ENCODE measurements at places on chromosomes 11 and 22. TPM values are rescaled to one million over a fixed set of nuclear protein-coding genes. Genes with fewer than 3 reads are reported as not detected.

GRCh38 chr22:35559354-35560005 lies 18.8 kb downstream of the RASD2 start:
- peaks cover 10% of the 10 kb centered on the region for H3K4me1 ChIP-seq
- H3K36me3 ChIP-seq, result no peaks in the 10 kb centered on the region
- H3K27ac ChIP-seq, result no peak overlapping the region
- no peak for DNase-seq
- H3K4me3 ChIP-seq, result no peak overlapping the region

DNA sequence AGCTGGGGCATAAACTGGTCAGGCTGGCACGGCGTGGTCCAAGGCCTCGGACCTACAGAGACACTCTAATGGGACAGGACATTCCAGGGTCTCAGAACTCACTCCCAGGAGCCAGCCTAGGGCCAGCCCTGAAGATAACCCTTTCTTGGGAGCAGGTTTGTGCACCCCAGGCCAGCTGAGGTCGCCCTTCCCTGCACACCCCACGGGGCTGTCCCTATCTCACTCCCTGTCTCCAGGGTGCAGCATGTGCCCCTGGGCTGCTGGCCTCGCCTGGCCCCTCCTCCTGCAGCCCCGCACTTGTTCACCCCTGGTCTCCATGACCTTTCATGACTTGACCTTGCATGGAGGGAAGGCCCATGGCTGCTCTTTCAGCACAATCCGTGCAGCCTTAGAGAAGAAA lies 1321.8 kb downstream of the BRD1 start:
- no peak overlapping the region for H3K27ac ChIP-seq
- peaks cover 19% of the 10 kb centered on the region for H3K27me3 ChIP-seq
- no peak for DNase-seq
- no peak overlapping the region for H3K4me3 ChIP-seq
- H3K36me3 ChIP-seq, result no peaks in the 10 kb centered on the region

DNA sequence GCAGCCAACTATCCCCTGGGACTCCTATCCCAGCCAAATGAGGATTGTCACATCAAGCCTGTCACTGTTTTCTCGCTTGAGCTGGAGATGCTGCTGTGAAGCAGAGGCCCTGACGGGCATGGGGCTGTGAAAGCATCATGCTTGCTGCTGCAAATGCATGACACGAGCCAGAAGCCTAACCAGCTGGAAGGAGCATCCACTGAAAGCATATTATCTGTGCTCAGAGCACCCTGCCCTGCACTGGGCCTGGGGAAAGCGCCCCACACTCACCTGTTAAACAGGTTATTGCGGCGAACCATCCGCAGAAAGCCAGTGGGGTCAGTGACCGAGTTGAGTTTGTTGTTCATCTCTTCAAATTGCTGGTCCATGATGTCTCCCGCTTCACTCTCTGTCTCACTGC lies 110.9 kb upstream of the PITPNB start:
- DNase-seq, result no peak
- no peak overlapping the region for H3K4me3 ChIP-seq
- H3K4me1 ChIP-seq, result peaks cover 77% of the 10 kb centered on the region
- no peaks in the 10 kb centered on the region for H3K27me3 ChIP-seq

DNA sequence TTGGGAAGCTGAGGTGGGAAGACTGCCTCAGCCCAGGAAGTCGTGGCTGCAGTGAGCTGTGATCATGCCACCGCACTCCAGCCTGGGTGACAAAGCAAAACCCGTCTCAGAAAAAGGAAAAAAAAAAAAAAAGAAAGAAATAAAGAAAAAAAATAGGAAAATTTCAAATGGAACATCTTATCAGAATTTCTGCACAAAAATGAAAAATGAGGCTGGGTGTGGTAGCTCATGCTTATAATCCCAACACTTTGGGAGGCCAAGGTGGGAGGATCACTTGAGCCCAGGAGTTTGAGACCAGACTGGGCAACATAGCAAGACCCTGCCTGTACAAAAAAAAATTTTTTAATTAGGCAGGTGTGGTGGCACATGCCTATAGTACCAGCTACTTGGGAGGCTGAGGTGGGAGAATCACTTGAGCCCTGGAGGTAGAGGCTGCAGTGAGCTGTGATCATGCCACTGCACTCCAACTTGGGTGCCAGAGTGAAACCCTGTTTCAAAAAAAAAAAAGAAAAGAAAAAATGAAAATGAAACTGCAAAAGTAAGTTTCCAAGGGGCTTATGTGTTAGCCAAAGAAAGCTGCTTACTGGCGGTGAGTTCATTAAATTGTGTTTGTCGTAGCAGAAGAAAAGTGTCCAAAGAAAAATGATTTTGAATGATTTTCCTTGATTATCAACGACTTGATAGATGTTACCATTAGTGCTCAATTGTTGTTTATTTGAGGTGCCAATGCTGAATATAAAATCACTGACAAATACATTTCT lies 7.5 kb upstream of the CRKL start:
- no peaks in the 10 kb centered on the region for H3K36me3 ChIP-seq
- no peaks in the 10 kb centered on the region for H3K4me1 ChIP-seq
- no peaks in the 10 kb centered on the region for H3K27me3 ChIP-seq
- H3K27ac ChIP-seq, result no peak overlapping the region
- no peak for DNase-seq

DNA sequence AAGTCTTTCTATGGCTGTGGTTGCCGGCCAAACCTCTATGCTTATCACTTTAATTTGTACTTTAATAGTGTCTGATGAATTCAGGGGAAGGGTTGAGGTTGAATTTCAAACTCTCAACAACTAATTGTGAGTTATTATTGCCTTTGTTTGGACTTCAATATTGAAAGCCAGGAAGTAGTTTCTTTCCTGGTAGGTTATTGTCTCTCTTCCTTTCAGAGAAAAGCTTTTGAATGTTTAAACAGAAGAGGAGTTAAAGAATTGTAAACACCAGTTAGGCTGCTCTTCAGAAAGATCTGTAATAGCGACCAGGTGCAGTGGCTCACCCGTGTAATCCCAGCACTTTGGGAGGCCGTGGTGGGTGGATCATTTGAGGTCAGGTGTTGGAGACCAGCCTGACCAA lies 22.2 kb downstream of the NNMT start:
- H3K27me3 ChIP-seq, result no peaks in the 10 kb centered on the region
- peak overlapping the region; percentile 25 for H3K4me3 ChIP-seq
- H3K27ac ChIP-seq, result peak overlapping the region; percentile 29
- DNase-seq, result no peak

- no peak overlapping the region for H3K4me3 ChIP-seq
Measured at GRCh38 chr11:126034039-126034932, 28.4 kb downstream of the CDON start.

GRCh38 chr11:70716986-70717775 lies 318.9 kb downstream of the CTTN start:
- H3K27me3 ChIP-seq, result peaks cover 20% of the 10 kb centered on the region
- H3K4me1 ChIP-seq, result no peaks in the 10 kb centered on the region
- H3K36me3 ChIP-seq, result no peaks in the 10 kb centered on the region
- no peak for DNase-seq
- no peak overlapping the region for H3K4me3 ChIP-seq

- H3K4me1 ChIP-seq, result no peaks in the 10 kb centered on the region
- no peak overlapping the region for H3K4me3 ChIP-seq
- H3K36me3 ChIP-seq, result no peaks in the 10 kb centered on the region
- no peak for DNase-seq
- H3K27me3 ChIP-seq, result no peaks in the 10 kb centered on the region
- H3K27ac ChIP-seq, result no peak overlapping the region
Measured at GRCh38 chr11:62493801-62494200, 52.8 kb downstream of the AHNAK start.

DNA sequence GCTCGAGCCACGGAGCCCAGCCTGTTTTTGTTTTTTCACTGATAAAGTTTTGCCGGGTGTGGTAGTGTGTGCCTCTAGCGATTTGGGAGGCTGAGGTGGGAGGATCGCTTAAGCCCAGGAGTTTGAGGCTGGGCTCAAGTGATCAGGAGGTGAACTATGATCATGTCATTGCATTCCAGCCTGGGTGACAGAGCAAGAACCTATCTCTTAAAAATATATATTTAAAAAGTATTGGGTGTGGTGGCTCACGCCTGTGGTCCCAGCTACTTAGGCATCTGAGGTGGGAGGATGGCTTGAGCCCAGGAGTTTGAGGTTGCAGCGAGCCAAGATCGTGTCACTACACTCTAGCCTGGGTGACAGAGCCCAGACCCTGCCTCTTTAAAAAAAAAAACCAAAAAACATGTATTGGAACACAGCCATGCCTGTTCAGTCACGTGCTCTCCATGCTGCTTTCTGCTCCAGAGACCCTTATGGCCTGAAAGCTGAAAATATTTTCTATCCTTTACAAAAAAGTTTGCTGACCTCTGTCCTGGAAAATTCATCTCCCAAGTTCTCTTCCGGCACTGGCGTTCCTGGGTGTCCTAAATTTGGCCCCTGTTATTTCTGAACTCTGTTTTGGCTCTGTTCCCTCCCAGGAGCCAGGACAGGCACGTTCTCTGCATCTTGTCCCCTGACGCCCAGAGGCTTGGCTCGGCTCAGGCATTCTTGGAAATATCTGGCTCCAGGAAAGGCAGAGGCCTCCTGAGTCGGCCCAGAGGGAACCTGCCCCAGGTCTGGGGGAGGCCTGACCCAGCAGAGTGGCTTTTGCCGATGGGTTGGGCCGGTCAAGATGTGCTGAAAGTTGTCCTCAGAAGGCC lies 61.3 kb upstream of the PPP6R3 start:
- H3K27ac ChIP-seq, result peak overlapping the region; percentile 90
- no peak overlapping the region for H3K4me3 ChIP-seq
- peak; percentile 81 for DNase-seq
- peaks cover 54% of the 10 kb centered on the region for H3K4me1 ChIP-seq
- no peaks in the 10 kb centered on the region for H3K36me3 ChIP-seq

- H3K27me3 ChIP-seq, result peaks cover 31% of the 10 kb centered on the region
- no peaks in the 10 kb centered on the region for H3K36me3 ChIP-seq
- no peak overlapping the region for H3K27ac ChIP-seq
- DNase-seq, result no peak
Measured at GRCh38 chr11:120827198-120827597, 196.7 kb upstream of the TBCEL start.

GRCh38 chr22:27075891-27076290 lies 418.5 kb downstream of the MIAT start:
- H3K4me1 ChIP-seq, result no peaks in the 10 kb centered on the region
- no peaks in the 10 kb centered on the region for H3K36me3 ChIP-seq
- H3K27me3 ChIP-seq, result peaks cover 19% of the 10 kb centered on the region
- no peak for DNase-seq

DNA sequence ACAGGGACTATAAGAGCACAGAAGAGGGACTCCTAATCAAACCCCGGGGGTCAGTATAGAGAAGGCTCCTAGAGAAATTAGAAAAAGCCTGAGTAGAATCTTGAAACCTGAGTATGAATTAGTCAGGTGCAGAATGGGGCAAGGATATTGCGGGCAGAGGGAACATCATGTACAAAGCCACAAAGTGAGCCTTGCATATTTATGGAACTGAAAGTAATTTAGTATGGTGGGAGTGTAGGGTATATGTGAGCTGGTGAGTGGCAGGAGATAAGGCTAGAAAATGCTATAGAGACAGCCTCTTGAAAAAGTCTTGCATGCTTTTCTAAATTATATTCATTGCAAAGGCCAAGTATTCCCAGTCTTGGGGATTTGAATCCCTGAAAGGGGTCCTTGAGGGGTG lies 93.7 kb downstream of the STIM1 start:
- DNase-seq, result no peak
- peaks cover 21% of the 10 kb centered on the region for H3K4me1 ChIP-seq
- H3K27me3 ChIP-seq, result no peaks in the 10 kb centered on the region
- H3K36me3 ChIP-seq, result no peaks in the 10 kb centered on the region

DNA sequence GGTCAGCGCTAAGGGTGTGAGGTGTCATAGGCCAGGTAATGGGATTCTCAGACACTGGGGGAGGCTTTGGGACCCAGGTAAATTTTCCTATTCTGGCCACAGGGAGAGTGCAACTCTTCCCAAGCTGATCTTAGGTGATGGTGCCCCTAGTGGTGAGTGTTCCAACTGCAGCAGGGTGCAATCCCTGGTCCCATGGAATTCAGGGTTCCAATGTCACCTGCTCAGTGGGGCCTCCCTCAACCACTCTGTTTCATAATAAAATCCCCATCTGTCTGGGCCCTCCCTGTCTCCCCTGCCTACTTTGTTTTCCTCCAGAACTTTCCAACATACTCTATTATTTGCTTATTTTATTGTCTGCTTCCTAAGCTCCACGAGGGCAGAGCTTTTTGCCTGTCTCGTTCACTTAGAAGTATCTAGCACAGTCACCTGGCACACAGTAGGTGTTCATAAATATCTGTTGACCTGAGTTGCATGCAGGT lies 2.9 kb upstream of the SGSM1 start:
- H3K27ac ChIP-seq, result no peak overlapping the region
- H3K4me3 ChIP-seq, result no peak overlapping the region
- no peaks in the 10 kb centered on the region for H3K36me3 ChIP-seq
- DNase-seq, result peak; percentile 37

GRCh38 chr22:23315341-23315917 lies 135.1 kb downstream of the BCR start:
- H3K4me1 ChIP-seq, result no peaks in the 10 kb centered on the region
- H3K27me3 ChIP-seq, result no peaks in the 10 kb centered on the region
- H3K36me3 ChIP-seq, result peaks cover 27% of the 10 kb centered on the region
- peak; percentile 45 for DNase-seq
- H3K27ac ChIP-seq, result no peak overlapping the region
- no peak overlapping the region for H3K4me3 ChIP-seq

- no peak for DNase-seq
- H3K36me3 ChIP-seq, result no peaks in the 10 kb centered on the region
- H3K27ac ChIP-seq, result no peak overlapping the region
- H3K4me3 ChIP-seq, result no peak overlapping the region
Measured at GRCh38 chr22:26599505-26599904, 9.6 kb upstream of the TPST2 start.

- peaks cover 34% of the 10 kb centered on the region for H3K36me3 ChIP-seq
- H3K27me3 ChIP-seq, result no peaks in the 10 kb centered on the region
- peak overlapping the region; percentile 25 for H3K4me3 ChIP-seq
- no peak for DNase-seq
- H3K4me1 ChIP-seq, result peaks cover 41% of the 10 kb centered on the region
Measured at GRCh38 chr11:504053-504993, 2.7 kb downstream of the RNH1 start.

- DNase-seq, result no peak
- no peaks in the 10 kb centered on the region for H3K4me1 ChIP-seq
- no peak overlapping the region for H3K4me3 ChIP-seq
Measured at GRCh38 chr11:124150684-124151083, 32.5 kb upstream of the OR10D3 start.

DNA sequence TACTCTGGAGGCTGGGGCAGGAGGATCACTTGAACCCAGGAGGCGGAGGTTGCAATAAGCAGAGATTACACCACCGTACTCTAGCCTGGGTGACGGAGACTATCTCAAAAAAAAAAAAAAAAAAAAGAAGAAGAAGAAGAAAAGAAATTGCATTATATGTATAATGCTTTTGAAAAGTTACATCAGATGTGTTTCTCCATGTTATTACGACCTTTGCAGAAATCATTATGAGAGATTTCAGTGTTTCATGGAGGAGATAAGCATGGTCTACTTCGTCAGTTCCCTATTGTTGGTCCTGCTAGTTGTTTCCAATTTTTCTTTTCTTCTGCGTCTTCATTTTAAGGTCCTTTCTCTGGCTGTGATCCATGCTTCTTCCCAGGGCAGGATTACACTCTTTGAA lies 3.0 kb downstream of the MIAT start:
- peaks cover 24% of the 10 kb centered on the region for H3K27me3 ChIP-seq
- no peak overlapping the region for H3K4me3 ChIP-seq
- DNase-seq, result no peak
- H3K36me3 ChIP-seq, result no peaks in the 10 kb centered on the region
- H3K27ac ChIP-seq, result no peak overlapping the region

PHOX2A gene
- not detected for total RNA-seq

PPM1F gene
- total RNA-seq, result 51.1 TPM

EHF gene
- total RNA-seq, result 0.71 TPM

DNAJB7 gene
- not detected for total RNA-seq

Measured in heart left ventricle (tissue), 16 donors.